Stimulated activated CD4-positive, alpha-beta T cell treated with anti-CD3 and anti-CD28 coated beads, Interleukin-15, amount 100 ng/mL, for 24 hours (primary cell): ENCODE measurements at places on chromosomes 11 and 22.

- DNase-seq = no peak
These were observed at the start of gene CRYBB1 for GRCh38 chr22:26617271-26618199. TSS of gene CRYBB1 (minus strand) at chr22:26618027. CDS start at chr22:26616319, 1,708 bp downstream.

DNA sequence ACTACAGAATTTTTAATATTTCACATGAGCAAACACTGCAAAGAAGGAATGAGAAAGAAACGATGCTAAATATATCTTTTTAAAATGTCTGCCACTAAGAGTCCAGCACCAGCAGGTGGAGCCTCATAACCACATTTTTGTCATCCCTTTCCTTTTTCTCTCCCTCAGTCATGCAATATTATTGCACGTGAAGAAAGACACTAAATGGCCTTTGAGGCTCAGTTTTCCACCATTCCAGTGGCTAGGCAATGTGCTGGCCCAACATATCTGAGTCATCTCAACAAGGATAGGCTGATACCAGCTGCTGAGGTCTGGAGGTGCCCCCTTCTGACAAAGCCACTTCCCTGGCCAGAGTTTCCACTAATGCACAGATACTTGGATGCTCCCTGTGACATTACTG is 1.8 kb downstream of the ALKBH8 start:
- DNase-seq = peak; percentile 44

DNA sequence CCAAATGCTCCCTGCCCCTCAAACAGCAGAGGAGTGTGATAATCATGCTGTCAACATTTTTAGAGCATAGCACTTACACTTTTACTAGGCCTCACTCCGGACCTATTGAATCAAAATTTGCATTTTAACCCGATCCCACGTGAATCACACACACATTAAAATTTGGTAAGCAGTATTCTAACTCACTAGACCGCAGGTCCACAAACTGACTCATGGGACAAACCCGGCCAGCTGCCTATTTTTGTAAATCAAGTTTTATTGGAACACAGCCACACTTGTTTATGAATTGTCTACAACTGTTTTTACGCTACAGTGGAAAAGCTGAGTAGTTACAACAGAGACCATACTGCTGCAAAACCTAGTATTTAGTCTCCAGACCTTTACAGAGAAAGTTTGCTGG is 43.3 kb downstream of the SNX19 start:
- no peak for DNase-seq

DNA sequence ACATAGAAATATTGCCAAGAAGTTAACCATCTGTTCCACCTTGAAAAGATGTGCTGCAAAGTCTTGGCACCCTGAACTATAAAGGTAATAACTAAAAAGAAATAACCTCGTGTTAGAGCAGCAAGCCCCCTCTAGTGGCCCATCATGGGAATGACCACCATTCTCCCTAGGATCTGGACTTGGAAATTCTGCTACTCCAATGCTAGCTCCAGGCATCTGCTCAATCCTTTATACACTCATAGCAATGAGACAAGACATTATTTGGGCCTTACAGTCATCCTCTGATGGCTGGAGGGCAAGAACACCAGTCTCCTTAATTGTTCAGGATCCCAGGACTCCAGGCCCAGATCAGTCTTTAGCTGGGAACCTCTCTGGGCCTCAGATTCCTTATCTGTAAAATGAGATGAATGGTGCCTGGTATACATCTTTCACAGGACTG is 76.0 kb downstream of the CWC15 start:
- DNase-seq = peak; percentile 57

- peak; percentile 3 for DNase-seq
These were observed 32.1 kb upstream of the SLC5A12 start for GRCh38 chr11:26753723-26754504.

GRCh38 chr11:69393178-69393832 is 88.2 kb upstream of the LINC01488 start:
- DNase-seq = no peak

GRCh38 chr22:22912135-22912987 is 24.7 kb downstream of the IGLL5 start:
- no peak for DNase-seq

- DNase-seq = no peak
These were observed 7.2 kb downstream of the CEP164 start for GRCh38 chr11:117334896-117335295.

- peak; percentile 38 for DNase-seq
These were observed 838 bp upstream of the MTFP1 start for GRCh38 chr22:30424534-30425326.

GRCh38 chr11:32382339-32383049 is 52.8 kb downstream of the WT1 start:
- no peak for DNase-seq

- no peak for DNase-seq
These were observed 95.4 kb downstream of the MORC2 start for GRCh38 chr22:30873086-30873650.

GRCh38 chr22:45552580-45553350 is 50.1 kb downstream of the FBLN1 start:
- no peak for DNase-seq

GRCh38 chr11:75986966-75987365 is 172.0 kb downstream of the UVRAG start:
- no peak for DNase-seq

DNA sequence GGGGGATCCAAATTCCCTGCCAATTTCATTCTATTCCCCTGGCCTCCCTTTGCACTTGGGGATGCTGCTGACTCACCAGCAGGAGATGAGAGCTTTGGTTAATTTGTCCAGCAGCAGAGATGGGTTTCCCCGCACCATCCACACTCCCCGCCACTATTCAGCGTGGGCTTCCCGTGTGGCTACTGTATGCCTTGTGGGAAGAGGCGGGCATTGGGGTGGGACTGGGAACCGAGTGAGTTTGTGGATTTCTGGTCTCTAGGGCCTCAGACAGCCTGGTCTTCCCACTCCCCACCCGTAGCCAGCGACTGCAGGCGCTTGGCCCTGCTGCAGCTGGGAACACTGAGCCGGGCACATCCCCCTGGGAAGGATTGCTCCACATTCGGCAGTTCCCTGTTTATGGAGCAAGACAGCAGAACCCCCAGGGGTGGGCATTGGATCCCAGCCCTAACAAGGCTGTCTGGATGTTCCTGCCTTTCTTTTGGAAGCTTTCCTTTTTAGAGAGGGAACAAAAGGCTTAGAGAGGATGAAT is 23.4 kb downstream of the KIAA1671 start:
- DNase-seq = no peak

DNA sequence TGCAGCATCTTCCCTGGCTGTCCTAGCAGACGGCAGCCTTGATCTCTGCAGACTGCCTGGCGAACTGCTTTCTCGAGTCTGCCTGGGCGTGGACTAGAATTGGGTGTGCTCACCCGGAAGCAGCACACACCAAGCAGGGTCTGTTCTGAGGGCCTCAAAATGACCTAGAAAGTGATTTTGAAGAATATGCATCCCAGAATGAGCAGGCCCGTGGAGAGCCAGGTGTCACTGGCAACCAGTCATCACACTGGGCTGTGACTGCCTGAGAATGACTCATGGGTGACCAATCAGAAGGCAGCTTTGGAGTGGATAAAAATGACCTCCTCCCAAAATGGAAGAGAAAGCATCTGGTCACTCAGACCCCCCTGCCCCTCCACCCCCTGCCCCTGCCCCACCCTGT is 114.9 kb upstream of the NECTIN1 start:
- no peak for DNase-seq

- no peak for DNase-seq
These were observed 243.9 kb downstream of the TENM4 start for GRCh38 chr11:79196950-79197349.

DNA sequence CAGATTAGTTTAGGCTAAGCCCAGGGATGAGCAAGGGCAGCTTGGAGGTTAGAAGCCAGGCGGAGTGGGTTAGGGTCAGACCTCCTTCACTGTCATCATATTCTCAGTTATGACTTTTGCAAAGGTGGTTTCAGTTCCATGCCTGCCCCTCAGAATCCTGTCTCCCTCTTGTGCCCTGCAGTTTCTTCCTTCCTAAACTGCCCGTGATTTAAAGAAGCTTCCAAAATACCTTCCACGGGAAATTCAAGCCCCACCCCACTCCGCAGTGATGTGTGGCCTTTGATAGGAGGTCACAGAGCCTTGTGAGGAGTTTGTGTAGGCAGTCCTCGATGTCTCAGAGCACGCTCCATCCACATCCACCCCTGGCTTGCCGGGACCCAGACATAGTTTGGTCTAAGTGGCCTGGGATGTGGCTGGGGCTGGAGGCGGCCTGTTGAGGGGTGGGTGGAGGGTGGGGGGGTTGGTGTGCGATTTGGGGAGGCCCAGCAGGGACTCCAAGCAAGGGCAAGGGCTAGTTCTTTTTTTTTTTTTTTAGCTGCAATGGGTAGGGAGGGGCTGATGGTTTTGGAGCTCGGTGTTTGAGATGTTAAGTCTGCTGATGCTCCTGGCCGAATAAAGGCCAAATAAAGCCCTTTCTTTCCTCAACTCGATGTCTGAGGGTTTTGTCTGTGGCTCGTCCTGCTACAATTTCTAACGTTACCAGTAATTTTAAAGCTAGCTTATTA is 1.6 kb upstream of the IFITM1 start:
- peak; percentile 55 for DNase-seq

DNA sequence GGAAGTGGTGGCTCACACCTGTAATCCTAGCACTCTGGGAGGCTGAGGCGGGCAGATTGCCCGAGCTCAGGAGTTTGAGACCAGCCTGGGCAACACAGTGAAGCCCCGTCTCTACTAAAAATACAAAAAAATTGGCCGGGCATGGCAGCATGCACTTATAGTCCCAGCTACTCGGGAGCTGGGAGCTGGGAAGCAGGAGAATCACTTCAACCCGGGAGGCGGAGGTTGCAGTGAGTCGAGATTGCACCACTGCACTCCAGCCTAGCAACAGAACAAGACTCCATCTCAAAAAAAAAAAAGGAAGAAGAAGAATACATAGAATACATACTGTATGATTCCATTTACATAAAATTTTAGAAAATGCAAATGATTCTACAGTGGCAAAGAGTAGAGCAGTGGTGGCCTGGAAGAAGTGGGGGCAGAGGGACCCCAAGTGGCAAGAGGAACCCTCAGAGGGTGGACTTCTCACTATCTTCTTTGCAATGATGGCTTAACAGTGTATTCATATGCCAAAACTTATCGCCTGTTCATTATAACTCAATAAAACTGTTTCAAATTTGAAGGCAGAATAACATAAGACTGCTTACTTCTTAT is 22.0 kb downstream of the PACSIN2 start:
- DNase-seq = no peak

- DNase-seq = no peak
These were observed 22.5 kb downstream of the LRRC32 start for GRCh38 chr11:76648061-76648460.

- DNase-seq = peak; percentile 7
These were observed 27.0 kb upstream of the YWHAH start for GRCh38 chr22:31917227-31917921.

DNA sequence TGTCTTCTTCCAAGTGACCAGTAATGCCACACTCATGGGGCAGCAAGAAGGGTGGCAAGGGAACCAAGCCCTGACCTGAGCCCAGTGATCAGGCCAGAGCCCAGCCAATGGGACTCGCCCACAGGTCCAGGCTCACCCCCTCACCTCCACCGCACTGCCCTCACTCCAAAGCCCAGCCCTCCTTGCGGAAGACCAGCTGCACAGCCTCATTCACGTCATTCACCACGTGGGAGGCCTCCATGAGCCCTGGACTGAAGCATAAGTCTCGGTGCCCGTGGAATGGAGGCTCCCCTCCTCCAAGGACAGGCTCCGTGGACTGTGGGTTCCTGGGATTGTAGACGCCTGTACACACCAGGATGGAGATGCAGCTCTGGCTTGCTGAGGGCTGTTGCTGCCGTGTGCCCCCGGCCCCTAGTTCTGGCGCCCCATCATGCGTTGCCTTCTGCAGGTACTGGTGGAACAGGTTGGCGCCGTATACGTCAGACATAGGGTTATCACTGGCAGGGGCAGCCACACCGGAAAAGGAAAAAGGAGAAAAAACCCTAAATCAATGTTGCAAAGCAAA is 16.8 kb upstream of the TMEM121B start:
- no peak for DNase-seq

- DNase-seq = peak; percentile 67
These were observed 14.2 kb downstream of the DTX4 start for GRCh38 chr11:59186130-59186594.

- DNase-seq = peak; percentile 80
These were observed 5.0 kb downstream of the DGKZ start for GRCh38 chr11:46352063-46352841.

DNA sequence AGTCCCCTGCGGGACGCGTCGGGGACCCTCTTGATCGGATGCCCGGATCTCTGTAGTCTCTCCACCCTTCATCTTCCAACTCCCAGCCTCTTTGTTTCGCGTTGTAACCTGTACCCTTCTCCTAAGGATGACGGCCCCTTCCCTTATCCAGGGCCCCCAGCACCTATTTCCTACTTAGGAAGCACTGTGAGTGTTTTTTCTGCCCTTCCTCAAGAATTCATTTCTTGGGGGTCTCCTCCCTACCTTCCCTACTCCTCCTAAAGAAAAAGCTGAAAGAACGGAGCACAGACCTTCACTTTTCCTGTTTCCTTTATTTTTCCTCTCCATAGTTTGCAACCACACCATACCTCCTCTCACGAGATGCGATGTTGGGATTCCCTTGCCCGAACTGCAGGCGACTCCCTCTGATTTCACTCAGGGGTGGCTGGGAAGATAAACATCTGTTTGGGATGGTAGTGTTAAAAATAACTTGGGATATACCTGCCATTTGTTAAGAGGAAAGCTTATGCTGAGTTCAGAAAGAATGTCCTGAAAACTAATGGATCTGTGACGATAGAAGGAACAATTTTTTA is 593 bp downstream of the FAM118B start:
- no peak for DNase-seq

DNA sequence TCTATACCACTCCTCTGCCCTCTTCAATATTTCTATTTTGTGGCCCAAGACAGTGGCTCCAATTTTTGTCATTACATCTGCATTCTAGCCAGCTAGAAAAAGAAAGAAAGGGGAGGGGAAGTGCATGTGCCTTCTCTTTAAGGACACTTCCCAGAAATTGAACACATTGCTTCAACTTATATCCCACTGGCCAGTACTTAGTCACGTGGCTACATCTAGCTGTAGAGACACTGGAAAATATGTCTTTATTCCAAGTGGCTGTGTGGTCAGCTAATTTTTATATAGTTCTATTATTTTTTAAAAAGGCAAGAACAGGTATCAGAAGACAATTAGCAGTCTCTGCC is 200.4 kb downstream of the SNX19 start:
- no peak for DNase-seq

GRCh38 chr11:62889484-62890437 is 9.1 kb downstream of the SLC3A2 start:
- peak; percentile 43 for DNase-seq
